ENCODE measurements at places on chromosomes 13 and 19.

- DNase-seq: no peak
Observed at GRCh38 chr13:39897636-39898035, 242.2 kb downstream of the COG6 start.

GRCh38 chr19:2462635-2463421, 6.1 kb upstream of the LMNB2 start:
- no peak for DNase-seq

- no peak for DNase-seq
Observed at GRCh38 chr19:12527034-12527836, 24.0 kb downstream of the ZNF564 start.

DNA sequence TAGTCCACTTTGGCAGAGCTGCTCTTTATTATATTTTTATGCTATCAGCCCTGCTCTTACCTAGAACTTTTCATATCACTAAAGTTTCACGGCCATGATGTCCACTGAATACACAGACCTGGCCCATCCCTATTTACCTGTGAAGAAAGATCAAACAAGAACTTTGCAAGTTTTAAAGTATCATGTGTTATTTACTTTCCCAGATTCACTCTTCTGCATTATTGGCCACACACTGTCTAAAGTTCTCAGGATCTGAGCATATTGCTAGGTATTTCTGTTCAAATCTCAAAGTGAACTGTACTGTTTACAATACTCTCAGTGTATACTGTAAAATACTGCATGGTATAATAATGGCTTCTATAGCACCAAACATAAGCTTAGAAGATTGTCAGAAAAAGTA, 405.2 kb downstream of the KLF12 start:
- no peak for DNase-seq

DNA sequence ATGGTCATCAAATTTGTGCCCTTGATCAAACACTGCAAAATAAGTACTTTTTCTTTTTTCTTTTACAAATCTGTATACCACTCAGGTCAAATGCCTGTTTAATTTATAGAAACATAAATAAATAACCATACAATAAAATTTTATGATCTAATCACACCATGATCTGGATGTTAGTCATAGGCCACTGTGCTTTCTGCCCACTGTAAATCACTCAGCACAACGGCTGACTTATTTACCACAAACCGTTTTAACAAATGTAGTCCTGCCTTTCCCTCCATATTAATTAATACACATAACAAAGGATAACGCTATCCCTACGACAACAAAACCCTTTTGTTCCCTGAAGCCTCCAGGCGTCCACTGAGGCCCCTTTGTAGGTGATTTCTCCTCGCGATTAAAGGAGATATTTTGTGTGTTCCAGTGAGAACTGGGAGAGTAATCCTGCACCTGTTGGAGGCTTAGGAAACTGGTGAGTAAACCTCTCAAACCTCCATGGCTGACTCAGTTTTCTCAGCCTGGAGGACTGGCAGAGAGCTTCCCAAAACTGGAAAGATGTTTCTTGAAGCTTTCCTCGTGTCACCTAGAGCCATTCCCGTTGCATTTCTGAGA, 477.1 kb upstream of the SGCG start:
- no peak for DNase-seq

DNA sequence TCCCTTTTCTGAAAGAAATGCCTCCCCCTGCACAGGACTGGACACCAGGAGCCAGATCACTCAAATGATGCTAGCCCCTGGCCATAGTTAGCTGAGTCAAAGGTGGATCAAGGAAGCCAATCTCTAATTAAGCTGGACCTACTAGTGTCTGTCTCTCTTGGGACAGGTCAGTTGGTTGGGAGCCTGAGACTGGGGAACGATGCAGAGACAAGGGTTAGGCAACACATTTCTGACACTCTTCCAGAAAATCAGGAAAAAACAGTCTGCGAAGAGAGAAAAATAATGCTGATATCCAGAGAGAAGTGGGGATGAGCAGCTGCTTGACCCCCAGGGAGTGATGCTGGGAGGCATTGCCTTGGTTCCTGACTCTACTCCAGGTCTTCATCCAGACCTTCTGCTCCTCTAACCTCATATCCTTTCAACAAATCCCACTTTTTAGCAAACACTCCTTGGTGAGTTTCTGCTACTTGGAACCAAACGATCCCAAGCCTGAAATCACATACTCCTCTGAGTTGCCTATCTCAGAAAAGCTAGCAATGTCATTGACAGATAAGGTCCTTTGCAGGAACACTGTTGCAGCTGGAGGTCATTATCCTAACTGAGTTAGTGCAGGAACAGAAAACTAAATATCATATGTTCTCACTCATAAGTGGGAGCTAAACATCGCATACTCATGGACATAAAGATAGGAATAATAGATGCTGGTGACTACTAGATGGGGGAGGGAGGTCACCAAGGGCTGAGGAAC, 369.7 kb downstream of the COG6 start:
- DNase-seq: no peak

DNA sequence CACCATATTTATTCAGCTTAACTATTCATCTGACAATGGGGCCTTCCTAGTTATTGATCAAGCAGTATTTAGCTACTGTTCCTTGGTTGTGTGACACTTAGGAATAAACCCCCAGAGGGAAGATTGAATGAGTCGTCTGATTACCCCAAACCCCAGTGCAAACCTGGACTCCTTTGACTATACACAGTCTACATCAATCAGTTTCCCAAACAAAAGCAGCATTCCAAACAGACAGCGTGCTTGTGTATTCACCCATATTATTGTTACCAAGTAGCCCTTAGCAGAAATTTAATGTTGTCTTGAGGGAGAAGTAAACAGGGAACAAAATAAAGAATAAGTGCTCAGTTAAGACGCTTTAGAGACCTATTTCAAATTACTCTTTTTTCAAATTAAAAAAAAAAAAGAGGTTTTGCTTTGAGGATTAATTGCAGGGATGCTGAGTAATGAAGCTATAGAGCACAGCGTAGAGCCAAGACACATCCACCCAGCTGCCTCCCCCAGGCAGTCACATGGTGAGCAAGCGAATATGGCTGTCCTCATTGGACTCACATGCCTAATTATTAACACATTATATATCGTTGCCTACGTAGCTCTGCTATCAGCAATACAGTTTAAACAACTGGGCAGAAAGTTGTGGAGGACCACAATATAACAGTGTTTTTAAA, 14.7 kb upstream of the B3GLCT start:
- DNase-seq: no peak

GRCh38 chr19:31350693-31351055, 1.4 kb upstream of the TSHZ3 start:
- DNase-seq: no peak

DNA sequence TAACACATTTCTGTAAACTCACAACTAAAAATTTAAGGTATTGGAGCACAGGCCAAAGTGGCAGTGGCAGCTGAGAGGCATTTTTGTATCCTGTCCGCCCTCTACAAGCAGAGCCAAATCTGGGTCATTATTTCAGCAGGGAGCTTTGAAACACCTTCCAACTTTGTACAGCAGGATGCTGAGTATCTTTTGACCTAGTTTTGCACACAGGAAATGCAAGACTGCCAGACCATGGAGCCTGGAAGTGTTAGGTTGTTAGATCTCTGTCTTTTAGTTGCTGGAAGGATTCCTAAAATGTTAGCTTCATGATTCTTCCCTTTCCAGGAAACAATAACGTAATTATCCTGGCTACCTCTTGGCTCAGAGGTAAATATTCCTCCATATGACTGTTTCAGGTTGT, 148.6 kb upstream of the ATXN8OS start:
- no peak for DNase-seq

- DNase-seq: no peak
Observed at GRCh38 chr19:492091-492531, 4.2 kb upstream of the MADCAM1 start.

DNA sequence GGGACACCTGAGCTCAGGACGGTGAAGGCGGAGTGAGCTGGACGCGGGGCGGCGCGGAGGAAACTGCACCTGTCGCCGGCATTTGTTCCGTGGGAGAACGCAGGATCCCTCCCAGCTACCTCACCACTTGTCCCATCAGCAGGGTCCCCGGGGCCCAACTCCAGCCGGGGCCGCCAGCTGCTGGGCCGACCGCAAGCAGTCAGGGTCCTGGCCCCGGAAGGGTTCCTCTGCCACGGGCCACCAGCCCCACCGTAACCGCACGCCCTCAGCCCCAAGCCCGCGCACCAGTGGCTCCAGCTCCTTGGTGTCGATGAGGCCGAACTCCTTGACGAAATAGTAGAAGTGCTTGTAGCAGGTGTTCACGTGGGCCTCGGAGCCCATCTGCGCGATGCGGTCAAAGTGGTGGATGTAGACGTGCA, 19.6 kb downstream of the MOB3A start:
- DNase-seq: no peak

GRCh38 chr13:45119469-45119990, 780 bp upstream of the GTF2F2 start:
- DNase-seq: peak; percentile 44

DNA sequence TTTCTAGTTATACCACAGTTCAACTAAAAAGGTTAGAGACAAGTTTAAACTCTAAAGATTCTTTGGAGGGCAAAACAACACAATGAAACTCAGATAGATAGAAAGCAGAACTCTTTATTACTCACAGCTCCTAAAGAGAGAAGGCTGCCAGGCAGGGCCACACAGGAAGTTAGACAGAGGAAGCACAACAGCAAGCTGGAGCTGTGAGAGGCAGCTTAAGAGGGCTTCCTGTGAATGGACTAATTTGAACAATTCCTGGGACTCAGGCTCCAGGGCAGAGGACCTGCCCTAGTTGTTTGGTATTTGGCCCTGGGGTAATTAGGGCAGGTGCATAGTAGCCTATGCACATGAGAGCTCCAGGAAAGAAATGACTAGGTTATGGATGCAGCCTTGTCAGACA, 803.6 kb downstream of the DIAPH3 start:
- DNase-seq: no peak

DNA sequence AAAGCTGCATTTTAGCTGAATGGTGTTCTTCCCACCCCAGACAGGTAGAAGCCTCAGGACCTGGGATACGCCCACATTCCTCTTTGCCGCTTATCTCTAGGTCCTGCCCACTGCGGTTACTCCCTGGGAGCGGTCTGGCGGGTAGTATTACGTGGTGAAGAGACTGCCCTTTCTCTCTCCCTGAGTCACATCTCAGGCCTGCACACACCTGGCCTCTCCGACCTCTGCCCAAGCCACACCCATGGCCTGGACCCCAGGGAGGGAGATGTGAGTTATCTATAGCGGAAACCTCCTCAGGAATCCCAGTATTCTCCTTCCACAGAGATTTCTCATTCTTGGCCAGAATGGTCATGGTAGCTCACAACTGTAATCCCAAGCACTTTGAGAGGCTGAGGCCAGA, 17.3 kb downstream of the RHPN2 start:
- no peak for DNase-seq

DNA sequence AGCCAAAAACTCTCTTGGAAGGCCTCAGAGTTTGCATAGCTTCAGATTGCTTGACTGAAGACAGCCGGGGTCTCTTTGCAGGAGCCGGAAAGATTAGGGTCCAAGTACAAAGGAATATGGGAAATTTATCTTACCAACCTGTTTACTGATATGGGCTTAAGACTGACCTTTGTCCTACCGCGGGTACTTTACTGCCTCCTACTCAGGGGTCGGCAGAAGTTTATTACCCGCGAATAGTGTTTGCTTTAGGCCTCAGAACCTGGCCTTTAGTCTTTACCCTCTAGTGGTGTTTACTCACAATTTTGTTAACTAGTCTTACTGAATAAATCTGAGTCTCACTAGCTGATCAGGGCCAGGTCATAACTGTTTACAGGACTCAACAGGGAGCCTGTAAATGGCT, 765.4 kb upstream of the SPRY2 start:
- DNase-seq: no peak

- DNase-seq: no peak
Observed at GRCh38 chr13:37617173-37617572, 18.6 kb upstream of the POSTN start.

DNA sequence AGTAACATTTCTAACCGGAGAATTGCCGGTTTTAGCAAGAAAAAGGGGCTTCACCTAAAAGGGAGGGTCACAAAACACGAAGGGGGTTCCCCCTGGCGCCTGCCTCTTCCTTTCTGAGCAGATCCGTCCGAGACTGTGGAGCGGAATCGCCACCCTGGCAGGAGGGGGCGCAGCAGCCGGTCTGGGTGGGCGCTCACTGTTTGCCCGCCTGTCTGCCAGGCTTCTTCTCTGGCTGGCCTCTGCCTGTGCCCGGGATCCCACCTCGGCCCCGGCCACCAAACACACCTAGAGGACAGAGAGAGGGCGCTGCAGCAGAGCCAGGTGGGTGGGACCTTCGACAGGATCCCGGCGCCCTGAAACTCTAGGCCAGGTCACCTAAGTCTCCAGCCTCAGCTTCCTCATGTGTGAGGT, 15.6 kb downstream of the LSM4 start:
- DNase-seq: no peak

GRCh38 chr13:66443926-66444325, 786.2 kb downstream of the PCDH9 start:
- no peak for DNase-seq

- DNase-seq: no peak
Observed at GRCh38 chr19:41324231-41324702, 14.3 kb downstream of the CCDC97 start.

DNA sequence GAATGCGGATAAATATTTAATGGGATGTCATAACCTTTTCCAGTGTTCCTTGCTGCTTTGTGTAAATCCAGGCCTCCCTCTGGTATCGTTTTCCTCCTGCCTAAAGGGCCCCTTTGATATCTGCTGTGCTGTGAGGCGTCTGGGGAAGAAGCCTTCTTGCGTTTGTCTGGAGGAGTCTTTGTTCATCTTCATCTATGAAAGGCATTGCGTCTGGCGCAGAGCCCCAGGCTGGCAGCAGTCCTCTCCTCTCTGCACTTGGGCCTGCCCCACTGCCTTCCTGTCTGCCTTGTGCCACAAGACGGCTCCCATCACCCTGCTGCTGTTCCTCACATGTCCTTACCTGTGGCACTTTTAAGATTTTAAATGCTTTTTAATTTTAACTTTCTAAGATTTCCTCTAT, 9.8 kb downstream of the PROZ start:
- no peak for DNase-seq

DNA sequence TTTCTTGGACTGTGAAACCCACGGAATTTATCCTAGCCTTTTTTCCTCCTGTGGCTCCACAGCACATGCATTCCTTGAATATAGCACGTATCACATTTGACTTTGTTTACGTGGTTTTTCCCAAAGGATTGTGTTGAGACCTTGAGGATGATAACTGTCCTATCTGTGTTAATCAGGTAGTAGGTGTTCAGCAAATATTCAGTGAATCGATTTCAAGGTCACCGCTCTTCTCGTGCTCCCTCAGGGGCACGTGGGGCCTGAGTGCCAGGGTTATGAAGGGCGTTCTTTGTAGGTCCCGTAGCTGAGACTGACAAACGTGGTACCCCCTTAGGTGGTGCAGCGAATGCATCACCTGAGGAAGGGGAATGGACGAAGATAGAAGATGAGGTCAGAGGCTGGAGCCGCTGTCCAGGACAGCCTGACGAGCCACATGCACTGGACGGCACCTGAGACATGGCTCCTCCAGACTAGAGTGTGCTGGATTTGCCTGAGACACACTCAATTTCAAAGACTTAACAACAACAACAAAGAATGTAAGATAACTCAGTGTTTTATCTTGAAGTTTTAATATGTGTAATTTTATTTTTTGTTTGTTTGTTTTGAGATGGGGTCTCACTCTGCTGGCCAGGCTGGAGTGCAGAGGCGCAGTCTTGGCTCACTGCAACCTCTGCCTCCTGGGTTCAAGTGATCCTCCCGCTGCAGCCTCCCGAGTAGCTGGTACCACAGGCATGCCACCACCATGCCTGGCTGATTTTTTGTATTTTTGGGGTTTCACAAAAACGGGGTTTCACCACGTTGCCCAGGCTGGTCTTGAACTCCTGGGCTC, 131.2 kb upstream of the RNF113B start:
- DNase-seq: no peak

GRCh38 chr13:23386533-23386932, 47.0 kb downstream of the SACS start:
- DNase-seq: no peak
